ENCODE measurements at places on chromosomes 11 and 22. TPM values are rescaled to one million over a fixed set of nuclear protein-coding genes. Genes with fewer than 3 reads are reported as not detected.

The ST14 gene
- 2.9 TPM for total RNA-seq

DNA sequence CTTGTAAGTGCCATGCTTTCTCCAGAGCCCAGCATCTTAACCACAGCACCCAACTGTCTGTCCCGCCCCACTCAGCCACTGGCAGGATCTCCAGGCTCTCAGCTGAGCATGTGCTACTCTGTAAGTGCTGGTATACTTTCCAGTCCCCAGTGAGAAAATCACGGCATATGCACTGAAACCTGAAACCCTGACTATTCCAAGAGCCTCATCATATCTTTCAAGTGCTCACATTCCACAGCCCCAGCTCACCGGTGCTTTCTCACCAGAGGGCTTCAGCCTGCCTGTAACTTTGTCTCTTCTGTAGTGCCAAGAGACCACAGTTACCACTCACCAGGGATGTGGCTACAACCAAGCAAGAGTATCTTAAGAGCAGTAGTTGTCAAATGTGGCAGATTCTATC is 24.4 kb upstream of the PAMR1 start:
- peak; percentile 91 for DNase-seq

GRCh38 chr11:9651899-9652748 is 11.8 kb upstream of the SWAP70 start:
- no peak for DNase-seq

- no peak for DNase-seq
Observed at GRCh38 chr11:12682737-12683500, 8.7 kb downstream of the TEAD1 start.

- DNase-seq = no peak
Observed at GRCh38 chr11:6094186-6094585, 13.3 kb upstream of the OR56B4 start.
